ENCODE measurements at places on chromosomes 6 and 20.
A peak's percentile ranks its signal among the peaks of the same experiment; 100 is the strongest.

DNA sequence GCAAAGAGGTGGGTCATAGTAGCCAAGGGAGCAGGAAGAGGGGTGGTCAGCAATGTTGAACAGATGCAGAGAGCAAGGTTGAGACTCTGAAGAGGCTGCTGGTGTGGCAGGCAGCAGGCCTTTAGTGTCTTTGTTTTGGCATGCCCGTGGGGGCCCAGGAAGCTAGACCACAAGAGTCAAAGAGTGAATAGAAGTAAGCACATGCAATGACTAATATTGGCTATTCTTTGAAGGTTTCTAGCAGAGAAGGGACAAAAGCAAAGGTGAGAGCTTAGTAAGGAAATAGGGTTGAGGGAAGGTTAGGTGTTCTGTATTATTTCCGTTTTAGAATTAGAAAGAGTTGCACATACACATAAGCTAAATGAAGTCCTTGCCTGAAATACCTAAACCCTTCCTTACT is 18.8 kb downstream of the TDRD6 start:
- no peak for DNase-seq

DNA sequence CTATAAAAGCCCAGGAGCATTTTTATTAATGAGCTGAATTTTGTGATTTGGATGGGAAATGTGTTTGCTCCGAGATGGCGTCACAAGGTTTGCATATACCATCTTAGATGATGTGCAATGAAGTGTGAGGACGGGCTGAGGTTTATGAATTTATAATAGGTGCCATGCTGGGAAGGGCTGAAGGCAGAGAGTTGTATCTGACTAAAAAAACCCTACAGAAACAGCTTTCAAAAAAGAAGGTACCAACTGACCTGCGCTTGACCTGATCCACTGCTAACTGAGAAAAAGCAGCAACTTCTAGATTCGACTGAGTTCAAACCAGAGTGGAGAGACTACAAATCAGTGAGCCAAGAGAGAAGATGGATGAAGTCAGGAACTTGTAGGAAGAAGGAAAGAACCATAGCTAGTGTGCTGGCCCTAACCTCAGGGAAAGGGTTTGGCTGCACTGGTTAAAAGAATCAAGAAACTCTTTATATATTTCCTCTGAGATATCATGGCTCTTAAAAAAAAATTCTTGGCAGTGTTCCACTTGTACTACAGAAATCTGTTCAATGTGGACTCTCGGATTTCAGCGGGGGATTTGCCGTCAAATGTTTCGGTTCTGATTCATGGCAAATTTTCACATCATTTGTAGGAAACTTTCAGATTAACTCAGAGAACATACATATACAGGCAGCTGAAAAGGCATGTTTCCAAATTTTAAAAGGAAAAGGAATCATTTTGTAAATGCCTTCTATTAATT is 56.5 kb upstream of the HDGFL1 start:
- peak; percentile 70 for DNase-seq

DNA sequence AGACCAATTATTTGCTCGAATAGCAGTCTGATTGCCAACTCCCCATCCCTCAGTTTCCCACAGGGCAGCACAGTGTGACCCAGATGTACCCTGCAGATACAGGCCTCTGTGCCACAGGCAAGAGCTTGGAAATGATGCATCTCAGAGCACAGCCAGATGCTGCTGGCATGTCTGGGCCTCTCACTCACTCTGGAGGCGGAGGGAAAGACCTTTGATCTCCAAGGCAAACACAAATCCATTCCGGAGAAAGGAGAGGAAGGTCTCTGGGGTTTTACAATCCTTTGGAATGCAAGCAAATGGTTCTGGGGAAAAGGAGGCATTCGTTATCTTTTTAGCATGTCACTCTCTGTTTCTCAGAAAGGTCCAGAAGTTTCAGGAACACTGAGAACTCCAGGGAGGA is 74.2 kb downstream of the RIOK1 start:
- no peak for DNase-seq

- DNase-seq = no peak
These were observed 18.3 kb upstream of the SLC17A5 start for GRCh38 chr6:73671911-73672685.

GRCh38 chr6:36546308-36546919 is 865 bp downstream of the STK38 start:
- DNase-seq = no peak

- no peak for DNase-seq
These were observed 142.0 kb upstream of the MCHR2 start for GRCh38 chr6:100135977-100136376.

GRCh38 chr20:43408848-43409576 is 48.7 kb upstream of the SRSF6 start:
- DNase-seq = peak; percentile 14

DNA sequence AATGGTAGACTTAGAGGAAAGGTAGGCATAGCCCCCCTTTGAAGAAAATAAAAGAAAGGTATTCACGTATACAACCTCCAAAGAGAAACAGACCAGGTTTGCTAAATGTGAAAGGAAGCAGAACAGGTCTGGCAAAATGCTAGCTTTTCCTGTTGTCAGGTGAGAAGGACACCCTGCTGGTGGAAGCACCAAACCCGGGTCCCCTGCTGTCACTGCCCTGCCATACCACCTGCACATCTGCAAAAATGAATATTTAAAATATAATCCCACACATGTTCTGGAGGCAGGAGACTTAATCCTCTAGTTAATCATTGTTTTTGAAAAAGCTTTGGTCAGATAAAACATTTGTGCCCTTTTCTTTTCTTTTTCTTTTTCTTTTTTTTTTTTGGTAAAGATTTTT is 48.9 kb upstream of the OLIG3 start:
- no peak for DNase-seq

GRCh38 chr6:155024391-155025027 is 29.4 kb downstream of the TIAM2 start:
- no peak for DNase-seq

DNA sequence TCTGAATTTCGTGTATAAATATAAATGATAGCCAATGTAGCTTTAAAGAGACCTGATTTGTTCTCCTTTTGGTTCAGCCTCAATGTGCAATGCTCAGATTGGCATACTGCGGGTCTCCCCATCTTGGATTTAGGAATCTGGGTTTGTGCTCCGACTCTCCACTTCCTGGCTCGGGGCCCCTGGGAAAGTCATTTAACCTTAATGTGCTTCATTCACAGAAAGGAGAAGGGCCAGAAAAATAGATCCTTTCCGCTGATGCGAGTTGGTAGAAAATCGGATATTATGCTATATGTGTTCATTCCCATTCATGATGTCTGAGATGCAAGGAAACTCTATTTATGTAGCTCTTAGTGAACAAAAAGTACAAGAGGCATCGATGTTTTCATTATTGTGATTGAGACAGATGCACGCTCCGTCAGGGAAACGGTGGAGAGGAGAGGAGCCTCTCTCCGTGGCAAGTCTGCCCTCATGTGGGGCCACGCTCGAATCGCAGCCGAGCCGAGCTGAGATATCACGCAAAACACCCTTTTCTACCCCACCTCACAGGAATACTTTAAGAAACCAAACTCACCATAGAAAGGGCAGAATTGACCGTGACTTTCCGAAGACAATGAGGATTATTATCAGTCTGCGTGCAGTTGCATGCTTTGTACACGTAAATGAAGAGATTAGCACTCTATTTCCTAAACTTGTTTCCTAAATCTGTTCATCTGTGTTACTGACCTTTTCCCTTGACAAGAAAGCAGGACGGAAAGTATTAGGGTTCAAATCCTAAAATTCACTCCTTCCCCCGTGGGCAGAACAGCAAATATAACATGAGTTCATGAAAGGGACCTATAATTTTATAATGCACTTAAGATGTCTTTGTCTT is 136.6 kb downstream of the COL9A1 start:
- peak; percentile 3 for DNase-seq

- no peak for DNase-seq
These were observed 40.6 kb downstream of the DTD1 start for GRCh38 chr20:18628330-18628920.

DNA sequence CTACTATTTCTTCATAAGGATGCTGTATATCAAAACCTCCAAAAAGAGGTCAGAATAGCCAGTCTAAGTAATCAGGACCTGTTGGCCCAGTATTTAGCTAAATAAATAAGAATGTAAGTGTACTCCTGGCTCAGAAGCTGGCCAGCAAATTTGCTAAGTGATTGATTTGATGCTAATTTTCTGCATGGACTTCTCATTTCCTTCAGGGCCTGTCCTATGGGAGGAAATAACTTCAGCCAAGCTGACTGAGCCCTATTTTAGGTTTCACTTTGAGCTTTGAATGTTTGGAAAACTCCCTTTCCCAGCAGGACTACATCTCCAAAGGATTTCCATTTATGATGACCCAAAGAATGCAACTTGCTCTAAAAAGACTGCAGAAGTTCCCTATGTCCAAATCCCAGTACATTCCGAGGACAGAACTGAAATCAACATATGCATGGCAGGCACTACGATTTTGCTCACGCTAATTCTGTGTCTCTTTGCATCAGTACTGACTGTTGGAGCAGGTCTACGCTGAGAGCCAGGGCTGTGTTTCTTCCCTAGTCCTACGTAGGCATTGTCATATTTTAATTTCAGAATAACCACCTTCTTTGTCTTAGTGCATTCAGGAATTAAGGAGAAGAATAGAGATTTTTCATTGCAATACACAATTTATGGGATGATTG is 441.4 kb upstream of the PLCB4 start:
- no peak for DNase-seq

- no peak for DNase-seq
These were observed 6.1 kb upstream of the RPL7L1 start for GRCh38 chr6:42873313-42873712.

DNA sequence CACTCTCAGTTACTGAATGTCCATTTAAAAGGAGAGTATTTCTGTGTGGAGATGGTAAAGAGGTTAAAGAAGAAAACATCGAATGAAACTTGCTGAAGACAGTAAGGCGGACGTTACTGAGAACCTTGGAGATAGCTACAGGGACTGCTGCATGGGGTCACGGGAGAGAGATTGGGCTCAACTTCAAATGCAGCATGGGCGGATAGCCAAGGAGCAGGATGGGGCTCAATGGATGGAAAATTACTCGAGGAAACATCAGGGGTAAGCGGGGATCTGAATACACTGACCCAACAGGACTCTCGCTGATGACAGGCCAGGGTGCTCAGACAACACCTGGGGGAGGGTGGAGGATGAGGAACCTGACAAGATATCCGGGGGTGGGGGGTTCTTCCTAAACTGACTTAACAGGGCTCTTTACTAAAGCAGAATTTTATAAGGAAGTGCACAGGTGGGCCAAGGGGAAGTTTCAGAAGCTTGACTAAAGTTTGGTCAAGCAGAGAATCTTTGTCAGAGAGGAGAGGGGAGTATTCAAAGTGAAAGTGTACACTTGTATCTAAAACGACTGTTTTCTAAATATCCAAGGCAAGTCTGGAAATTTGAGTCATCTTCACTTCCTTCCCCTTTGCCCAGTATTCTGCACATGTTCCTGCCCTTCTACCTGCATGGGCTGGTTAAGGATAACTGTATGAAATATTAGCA is 22.8 kb downstream of the ECT2L start:
- DNase-seq = no peak

DNA sequence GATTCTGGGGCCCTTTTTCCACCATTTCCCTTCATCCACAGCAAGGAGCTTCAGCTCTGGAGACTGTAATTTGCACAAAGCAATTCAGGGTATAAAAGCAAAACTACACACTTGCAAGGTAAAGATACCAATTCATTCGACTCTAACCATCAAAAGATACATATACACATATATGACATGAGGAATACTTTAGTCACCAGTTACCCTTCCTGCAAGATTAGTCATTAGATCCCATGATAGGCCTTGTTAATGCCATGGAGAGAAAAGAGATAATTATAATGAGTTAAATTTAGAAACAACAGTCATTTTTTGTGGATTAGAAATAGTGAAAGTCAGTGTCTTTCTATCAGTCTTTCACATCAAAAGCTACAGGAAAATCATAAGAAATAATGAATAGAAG is 204.2 kb downstream of the KCNQ5 start:
- no peak for DNase-seq

DNA sequence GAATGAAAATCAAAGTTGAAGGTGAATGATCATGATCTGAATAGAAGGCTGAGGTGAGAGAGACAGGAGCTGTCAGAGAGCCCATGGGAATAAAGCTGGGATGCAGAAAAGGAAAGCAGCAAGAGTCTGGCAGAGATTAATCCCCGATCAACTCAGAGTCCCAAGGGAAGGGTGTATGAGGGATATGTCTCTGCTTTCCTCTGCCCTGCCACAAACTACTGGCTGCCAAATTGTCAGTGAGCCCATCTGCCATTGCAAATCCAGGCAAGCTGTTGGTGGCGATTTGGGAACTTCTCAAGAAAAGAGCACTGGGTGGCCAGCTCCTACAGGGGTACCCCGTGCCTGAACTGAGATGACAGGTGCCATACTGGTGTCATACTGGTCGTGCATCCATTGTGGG is 705.5 kb upstream of the MAN1A1 start:
- no peak for DNase-seq

GRCh38 chr6:165245287-165245686 is 64.1 kb downstream of the C6orf118 start:
- DNase-seq = no peak

- DNase-seq = no peak
These were observed 20.4 kb upstream of the BMP2 start for GRCh38 chr20:6746901-6747609.

DNA sequence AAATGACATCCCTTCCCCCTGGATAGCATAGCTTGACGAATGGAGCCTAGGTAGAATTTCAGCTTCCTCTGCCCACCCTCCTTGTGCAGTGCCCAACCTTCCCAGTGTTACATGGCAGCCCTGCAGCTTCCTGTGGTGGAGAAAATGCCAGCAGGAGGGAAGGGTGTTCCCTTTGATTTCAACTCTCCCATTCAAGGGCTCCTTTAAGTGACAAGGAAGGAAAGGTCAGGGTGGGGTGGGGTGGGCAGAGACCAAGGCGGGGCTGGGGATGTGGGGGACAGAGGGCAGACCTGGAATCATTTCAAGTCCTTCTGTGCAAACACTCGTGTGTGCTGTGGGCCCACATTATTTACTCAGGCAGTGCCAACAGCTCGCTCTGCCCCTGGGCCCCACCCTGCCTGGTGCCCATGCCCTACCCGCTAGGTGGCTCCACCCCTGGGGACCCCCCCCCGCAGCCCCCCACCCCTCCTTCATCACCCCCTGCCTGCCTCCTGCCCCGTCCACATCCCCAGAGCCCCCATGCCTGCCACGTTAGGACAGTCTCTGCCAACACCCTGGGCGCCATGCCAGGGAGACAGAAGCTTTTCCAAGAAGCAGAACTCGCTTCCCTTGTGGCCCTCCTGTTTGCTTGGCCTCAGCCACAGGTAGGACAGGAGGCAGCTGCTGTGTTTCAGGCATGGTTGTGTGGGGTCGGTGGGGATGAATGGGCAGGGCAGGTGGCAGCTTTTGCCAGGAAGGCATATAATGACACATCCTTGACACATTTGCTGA is 9.4 kb downstream of the SPDEF start:
- DNase-seq = no peak

All from fibroblast of skin of left biceps (primary cell).